ENCODE measurements at places on chromosomes 7 and 10. TPM values are rescaled to one million over a fixed set of nuclear protein-coding genes. Genes with fewer than 3 reads are reported as not detected.

Gene NXPH1
- total RNA-seq = 0.28 TPM

Gene AKR1B15
- total RNA-seq = not detected

Gene COL17A1
- total RNA-seq = not detected

Gene DNAH11
- 2.8 TPM for total RNA-seq

Gene ANKRD61
- not detected for total RNA-seq

Gene ADRB1
- total RNA-seq = not detected

Gene ADD3
- total RNA-seq = 80.1 TPM

Gene FFAR4
- not detected for total RNA-seq

Gene EPO
- not detected for total RNA-seq
